Sigmoid colon (tissue), 7 donors: ENCODE measurements at places on chromosomes 1 and 21. TPM values are rescaled to one million over a fixed set of nuclear protein-coding genes. Genes with fewer than 3 reads are reported as not detected.

The CFH gene
- 37.1 TPM for total RNA-seq

The TMPRSS3 gene
- not detected for total RNA-seq

The CCDC27 gene
- total RNA-seq = not detected

The C1orf210 gene
- total RNA-seq = 2.1 TPM

The MCOLN2 gene
- total RNA-seq = 12.5 TPM

- no peak for DNase-seq
- H3K27me3 ChIP-seq = no peaks in the 10 kb centered on the region
- H3K36me3 ChIP-seq = no peaks in the 10 kb centered on the region
- H3K4me3 ChIP-seq = no peak overlapping the region
- H3K4me1 ChIP-seq = no peaks in the 10 kb centered on the region
Measured at GRCh38 chr1:40630488-40631223, 34.8 kb downstream of the RIMS3 start.

GRCh38 chr1:12150456-12151200 is 16.2 kb upstream of the TNFRSF1B start:
- no peak overlapping the region for H3K4me3 ChIP-seq
- peaks cover 4% of the 10 kb centered on the region for H3K4me1 ChIP-seq
- no peaks in the 10 kb centered on the region for H3K36me3 ChIP-seq
- H3K27me3 ChIP-seq = no peaks in the 10 kb centered on the region

- no peaks in the 10 kb centered on the region for H3K27me3 ChIP-seq
- H3K4me1 ChIP-seq = no peaks in the 10 kb centered on the region
- no peaks in the 10 kb centered on the region for H3K36me3 ChIP-seq
- no peak for DNase-seq
Measured at GRCh38 chr1:154533952-154534844, 24.3 kb downstream of the UBE2Q1 start.

- no peaks in the 10 kb centered on the region for H3K27me3 ChIP-seq
- DNase-seq = no peak
- H3K36me3 ChIP-seq = no peaks in the 10 kb centered on the region
- H3K4me3 ChIP-seq = no peak overlapping the region
Measured at GRCh38 chr1:38730511-38731397, 128.8 kb downstream of the RRAGC start.

GRCh38 chr1:104989012-104989411 is 1239.3 kb downstream of the AMY1C start:
- no peak overlapping the region for H3K27ac ChIP-seq
- H3K4me1 ChIP-seq = no peaks in the 10 kb centered on the region
- no peak overlapping the region for H3K4me3 ChIP-seq
- H3K36me3 ChIP-seq = no peaks in the 10 kb centered on the region
- no peaks in the 10 kb centered on the region for H3K27me3 ChIP-seq
- DNase-seq = no peak

DNA sequence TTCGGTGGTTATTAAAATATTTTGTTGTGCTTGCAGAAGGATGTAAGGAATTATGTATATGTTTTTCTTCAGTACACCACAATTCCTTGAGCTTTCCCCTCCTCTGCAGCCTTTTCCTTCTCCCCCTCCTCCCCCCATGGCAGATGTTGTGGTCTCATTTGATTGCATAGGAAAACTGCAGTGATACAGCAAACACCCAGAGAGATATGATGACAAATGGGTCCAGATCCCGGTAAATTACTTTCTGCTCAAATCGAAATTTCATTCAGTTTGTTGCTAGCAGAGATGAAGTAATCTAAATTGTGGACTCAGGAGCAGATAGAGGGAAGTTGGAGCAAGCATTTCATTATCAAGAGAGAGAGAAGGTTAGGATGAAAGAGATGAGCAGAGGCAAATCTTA is 9.9 kb downstream of the LMO4 start:
- DNase-seq = no peak
- no peak overlapping the region for H3K4me3 ChIP-seq
- peaks cover 14% of the 10 kb centered on the region for H3K36me3 ChIP-seq
- no peaks in the 10 kb centered on the region for H3K27me3 ChIP-seq
- no peak overlapping the region for H3K27ac ChIP-seq
- peaks cover 44% of the 10 kb centered on the region for H3K4me1 ChIP-seq

- no peaks in the 10 kb centered on the region for H3K27me3 ChIP-seq
- DNase-seq = no peak
- H3K4me1 ChIP-seq = peaks cover 11% of the 10 kb centered on the region
Measured at GRCh38 chr1:233299450-233299849, 3.9 kb upstream of the PCNX2 start.

DNA sequence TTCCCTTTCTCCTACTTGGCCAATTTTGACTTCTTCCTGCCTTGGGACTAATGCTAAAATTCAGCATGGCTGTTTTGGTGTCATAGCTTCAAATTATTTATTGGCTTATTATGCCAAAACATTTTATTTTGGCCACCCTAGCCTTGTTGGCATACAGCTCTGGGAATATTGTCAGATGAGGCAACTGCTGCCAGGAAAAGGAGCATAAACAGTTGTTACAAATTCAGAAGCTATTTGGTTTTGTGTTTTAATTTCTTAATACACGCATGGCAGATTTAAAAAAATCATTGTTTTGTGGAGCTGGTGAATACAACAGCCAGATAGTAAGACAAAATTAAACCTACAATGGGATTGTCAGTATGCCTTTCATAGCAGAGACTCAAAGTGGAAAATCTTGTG is 66.8 kb upstream of the BCL10 start:
- no peak overlapping the region for H3K4me3 ChIP-seq
- H3K27me3 ChIP-seq = no peaks in the 10 kb centered on the region
- no peaks in the 10 kb centered on the region for H3K36me3 ChIP-seq
- peak overlapping the region; percentile 58 for H3K27ac ChIP-seq

DNA sequence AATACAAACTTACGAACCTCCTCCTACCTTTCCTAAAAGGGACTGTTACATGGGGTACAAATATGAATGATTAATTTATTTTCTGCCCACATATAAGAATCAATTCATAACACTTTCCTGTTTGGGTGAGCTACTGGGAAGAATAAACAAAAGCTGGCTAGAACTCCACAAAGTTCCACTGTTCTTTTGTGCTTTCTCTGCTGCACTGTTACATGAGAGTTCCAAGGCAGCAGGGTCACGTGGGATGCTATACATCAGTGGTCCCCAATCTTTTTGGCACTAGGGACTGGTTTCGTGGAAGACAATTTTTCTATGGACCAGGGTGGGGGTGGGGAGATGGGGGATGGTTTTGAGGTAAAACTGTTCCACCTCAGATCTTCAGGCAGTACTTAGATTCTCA is 2.2 kb upstream of the ANGPTL7 start:
- no peak for DNase-seq
- no peak overlapping the region for H3K4me3 ChIP-seq
- no peak overlapping the region for H3K27ac ChIP-seq
- H3K27me3 ChIP-seq = no peaks in the 10 kb centered on the region
- no peaks in the 10 kb centered on the region for H3K4me1 ChIP-seq
- H3K36me3 ChIP-seq = no peaks in the 10 kb centered on the region

- H3K27ac ChIP-seq = peak overlapping the region; percentile 62
- no peak for DNase-seq
Measured at GRCh38 chr21:29196670-29197191, 66.3 kb downstream of the MAP3K7CL start.

DNA sequence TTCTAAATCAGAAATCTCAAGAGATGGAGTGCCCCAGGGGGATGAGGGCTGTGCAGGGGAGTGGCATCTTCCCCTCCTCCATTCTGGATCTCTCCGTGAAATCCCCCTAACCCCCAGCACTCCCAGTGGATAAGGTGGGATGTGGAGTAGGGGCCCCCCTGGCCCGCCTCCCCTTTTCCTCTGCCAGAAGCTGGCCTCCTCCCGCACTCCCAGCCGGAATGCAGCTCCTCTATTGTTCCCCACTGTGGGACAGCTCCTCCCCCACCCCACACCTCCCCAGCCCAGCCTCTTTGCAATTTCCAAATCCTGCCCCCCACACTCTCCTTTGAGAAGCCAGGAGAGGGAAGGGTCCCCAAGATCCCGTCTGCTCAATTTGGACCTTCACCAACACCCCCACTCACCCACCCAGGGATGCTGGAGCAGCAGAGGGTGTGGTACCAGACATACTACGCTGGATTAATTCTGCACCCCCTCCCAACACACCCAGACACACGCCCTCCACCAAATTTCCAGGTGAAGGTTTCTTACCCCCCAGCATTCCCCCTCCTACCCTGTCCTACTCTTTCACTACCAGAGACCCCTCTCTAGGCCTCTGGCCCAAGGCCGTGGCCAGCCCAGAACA is 1.9 kb downstream of the MEX3A start:
- H3K4me1 ChIP-seq = no peaks in the 10 kb centered on the region
- H3K4me3 ChIP-seq = no peak overlapping the region
- no peaks in the 10 kb centered on the region for H3K27me3 ChIP-seq
- H3K27ac ChIP-seq = no peak overlapping the region
- H3K36me3 ChIP-seq = no peaks in the 10 kb centered on the region

DNA sequence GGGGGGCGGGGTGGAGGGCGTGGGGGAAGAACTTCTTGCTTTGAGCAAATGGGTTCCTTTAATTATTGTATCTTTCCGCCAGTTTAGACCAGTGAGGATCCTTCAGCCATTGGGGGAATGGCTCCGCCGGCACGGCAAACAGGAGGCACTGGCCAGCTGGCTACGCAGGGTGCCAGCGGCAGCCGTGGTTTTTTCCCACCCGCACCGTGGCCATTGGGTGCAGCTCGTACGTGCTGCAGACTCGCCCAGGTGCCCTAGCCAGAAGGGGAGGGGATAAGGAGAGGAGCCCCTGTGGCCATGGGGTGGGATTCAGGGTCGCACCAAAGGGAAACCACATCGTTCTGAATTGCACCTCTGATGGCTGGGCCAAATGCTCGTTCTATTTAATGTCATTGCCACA is 65.6 kb downstream of the RGSL1 start:
- no peaks in the 10 kb centered on the region for H3K36me3 ChIP-seq
- H3K27me3 ChIP-seq = no peaks in the 10 kb centered on the region
- H3K27ac ChIP-seq = no peak overlapping the region
- no peaks in the 10 kb centered on the region for H3K4me1 ChIP-seq
- no peak overlapping the region for H3K4me3 ChIP-seq

- H3K4me1 ChIP-seq = no peaks in the 10 kb centered on the region
- peaks cover 9% of the 10 kb centered on the region for H3K36me3 ChIP-seq
- DNase-seq = no peak
Measured at GRCh38 chr21:39461419-39461818, 9.6 kb downstream of the SH3BGR start.

- H3K4me1 ChIP-seq = no peaks in the 10 kb centered on the region
- no peaks in the 10 kb centered on the region for H3K27me3 ChIP-seq
- DNase-seq = no peak
- H3K27ac ChIP-seq = no peak overlapping the region
- no peaks in the 10 kb centered on the region for H3K36me3 ChIP-seq
Measured at GRCh38 chr1:55057270-55057955, 18.1 kb downstream of the PCSK9 start.

GRCh38 chr1:236759252-236759859 is 35.7 kb upstream of the MTR start:
- no peak overlapping the region for H3K4me3 ChIP-seq
- H3K4me1 ChIP-seq = no peaks in the 10 kb centered on the region
- H3K27ac ChIP-seq = no peak overlapping the region
- no peaks in the 10 kb centered on the region for H3K27me3 ChIP-seq
- DNase-seq = no peak
- no peaks in the 10 kb centered on the region for H3K36me3 ChIP-seq

DNA sequence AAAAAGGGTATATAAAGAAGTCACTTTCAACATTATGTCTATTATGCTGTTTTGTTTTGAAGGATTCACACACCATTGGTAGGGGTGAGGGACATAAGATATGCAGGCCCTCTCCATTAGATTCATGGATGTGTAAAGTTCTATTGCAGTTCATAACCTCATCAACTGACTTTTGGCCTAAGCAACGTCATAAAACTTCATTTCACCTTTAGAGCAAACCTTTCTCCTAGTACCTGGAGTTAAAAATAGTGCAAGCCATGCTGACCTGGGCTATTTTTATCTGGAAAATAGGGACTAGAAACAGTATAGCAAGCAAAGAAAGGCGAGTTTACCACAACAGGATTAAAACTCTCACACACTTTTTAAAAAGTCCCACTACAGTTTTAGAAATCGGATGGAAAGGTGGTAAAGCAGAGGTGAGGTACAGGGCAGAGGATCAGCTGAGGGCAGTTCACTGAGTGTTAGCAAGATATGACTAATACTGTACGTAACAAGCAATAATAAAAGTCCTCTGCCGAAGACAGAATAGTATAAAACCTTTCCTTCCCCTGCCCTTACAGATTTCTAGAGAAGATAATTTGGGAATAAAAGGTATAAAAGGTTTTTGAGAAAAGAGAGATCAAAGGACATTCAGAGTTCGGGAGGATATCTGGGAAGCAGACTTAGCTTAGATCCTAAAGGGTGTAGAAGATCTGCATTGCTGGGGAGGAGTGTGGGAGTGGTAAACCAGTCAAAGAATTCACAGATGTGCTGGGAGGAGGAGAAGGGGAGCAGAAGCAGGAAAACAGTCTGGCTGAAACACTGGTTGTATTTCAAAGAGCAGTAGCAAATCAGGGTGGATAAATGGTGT is 14.3 kb downstream of the EGLN1 start:
- DNase-seq = no peak
- no peak overlapping the region for H3K4me3 ChIP-seq
- H3K36me3 ChIP-seq = no peaks in the 10 kb centered on the region
- peak overlapping the region; percentile 28 for H3K27ac ChIP-seq

DNA sequence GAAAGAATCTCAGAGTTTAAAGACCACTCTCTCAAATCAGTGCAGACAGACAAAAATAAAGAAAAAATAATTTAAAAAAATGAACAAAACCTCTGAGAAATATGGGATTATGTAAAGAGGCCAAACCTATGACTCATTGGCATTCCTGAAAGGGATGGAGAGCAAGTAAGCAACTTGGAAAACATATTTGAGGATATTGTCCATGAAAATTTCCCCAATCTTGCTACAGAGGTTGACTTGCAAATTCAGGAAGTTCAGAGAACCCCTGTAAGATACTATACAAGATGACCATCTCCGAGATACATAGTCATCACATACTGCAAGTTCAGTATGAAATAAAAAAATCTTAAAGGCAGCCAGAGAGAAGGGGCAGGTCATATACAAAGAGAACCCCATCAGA is 43.7 kb upstream of the IVNS1ABP start:
- H3K27ac ChIP-seq = no peak overlapping the region
- no peak overlapping the region for H3K4me3 ChIP-seq
- no peaks in the 10 kb centered on the region for H3K27me3 ChIP-seq
- H3K36me3 ChIP-seq = no peaks in the 10 kb centered on the region
- DNase-seq = no peak
- H3K4me1 ChIP-seq = no peaks in the 10 kb centered on the region

- no peak for DNase-seq
- peaks cover 10% of the 10 kb centered on the region for H3K4me1 ChIP-seq
- no peaks in the 10 kb centered on the region for H3K27me3 ChIP-seq
Measured at GRCh38 chr1:201750120-201750519, 78.8 kb upstream of the IPO9 start.
